ENCODE measurements at places on chromosomes 5 and 9. TPM values are rescaled to one million over a fixed set of nuclear protein-coding genes. Genes with fewer than 3 reads are reported as not detected.
A peak's percentile ranks its signal among the peaks of the same experiment; 100 is the strongest.

PCDHAC2 gene
- 1.9 TPM for total RNA-seq

AQP3 gene
- 6.9 TPM for total RNA-seq

KIF27 gene
- total RNA-seq: 24.6 TPM

SAPCD2 gene
- 15.1 TPM for total RNA-seq

SPINK7 gene
- total RNA-seq: not detected

NTNG2 gene
- total RNA-seq: 2.4 TPM

ARL14EPL gene
- not detected for total RNA-seq

- no peak for DNase-seq
Measured at GRCh38 chr5:11064763-11065450, 303.9 kb upstream of the DAP start.

DNA sequence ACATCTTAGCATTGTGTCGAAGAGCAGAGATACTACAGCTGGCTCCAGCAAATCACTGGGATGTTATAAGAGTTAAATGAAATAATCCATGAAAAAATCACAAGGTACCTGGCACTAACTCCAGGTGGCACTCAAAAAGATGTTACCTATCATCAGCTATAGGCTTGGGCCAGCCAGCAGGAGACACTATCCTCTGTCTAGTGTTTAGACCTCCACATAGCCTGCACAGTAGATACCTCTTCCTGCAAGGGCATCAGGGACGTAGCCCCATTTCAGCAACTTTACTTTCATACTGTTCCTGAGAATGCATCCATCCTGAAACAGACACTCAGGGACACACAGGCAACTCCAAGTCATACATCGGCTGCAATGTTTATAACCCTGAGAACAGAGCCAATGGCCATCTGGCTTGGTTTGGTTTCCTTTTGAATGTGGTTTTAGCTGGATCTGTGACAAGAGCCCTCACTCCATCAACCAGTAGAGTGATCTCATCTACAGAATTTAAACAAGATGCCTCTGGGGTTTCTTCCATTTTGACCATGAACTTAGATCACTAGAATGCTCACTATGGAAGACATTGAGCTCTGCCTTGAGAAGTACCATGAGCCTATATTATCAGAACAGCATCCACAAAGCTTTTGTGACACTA lies 69.9 kb downstream of the TLE1 start:
- no peak for DNase-seq

DNA sequence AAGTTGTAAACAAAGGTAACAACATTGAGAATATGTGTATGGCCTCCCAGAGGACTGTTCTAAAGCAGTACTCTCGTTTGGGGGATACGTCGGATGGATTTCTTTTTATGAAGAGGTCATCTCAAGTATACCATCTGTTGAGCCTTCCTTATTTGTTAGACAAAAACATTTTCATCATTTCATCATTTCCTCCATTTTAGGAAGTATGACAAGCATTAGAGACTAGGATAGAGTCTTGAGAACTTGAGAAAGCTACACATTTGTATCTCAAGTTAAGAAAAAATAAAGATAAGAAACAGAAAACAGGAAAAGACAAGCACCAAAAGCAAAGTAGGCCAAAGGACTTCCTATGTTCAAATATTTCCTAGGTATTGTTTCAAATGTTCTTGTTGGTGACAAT lies 307.0 kb downstream of the EFNA5 start:
- no peak for DNase-seq

- DNase-seq: no peak
Measured at GRCh38 chr9:133113163-133113948, 7.7 kb downstream of the RALGDS start.

- no peak for DNase-seq
Measured at GRCh38 chr5:106408570-106408969, 1262.2 kb downstream of the EFNA5 start.

DNA sequence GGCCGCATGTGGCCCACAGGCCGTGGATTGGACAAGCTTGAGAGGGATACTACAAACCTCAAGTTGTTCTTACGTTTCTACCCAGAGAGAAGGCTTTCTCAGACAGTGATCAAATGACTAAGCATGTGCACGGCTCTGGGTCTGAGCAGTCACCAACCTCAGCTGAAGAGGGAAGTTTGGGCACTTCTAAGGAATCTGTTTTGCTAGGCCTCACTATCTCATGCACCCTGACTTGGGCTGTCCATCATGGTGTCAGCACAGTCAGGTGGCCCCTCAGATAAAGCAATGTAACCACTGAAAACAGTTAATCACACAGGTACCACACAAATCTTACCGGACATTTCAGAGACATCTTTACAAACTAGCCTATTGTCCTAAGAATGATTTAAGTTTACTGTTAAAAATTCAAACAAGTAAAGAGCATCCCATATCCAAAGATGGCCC lies 24.6 kb downstream of the CSF2 start:
- no peak for DNase-seq

DNA sequence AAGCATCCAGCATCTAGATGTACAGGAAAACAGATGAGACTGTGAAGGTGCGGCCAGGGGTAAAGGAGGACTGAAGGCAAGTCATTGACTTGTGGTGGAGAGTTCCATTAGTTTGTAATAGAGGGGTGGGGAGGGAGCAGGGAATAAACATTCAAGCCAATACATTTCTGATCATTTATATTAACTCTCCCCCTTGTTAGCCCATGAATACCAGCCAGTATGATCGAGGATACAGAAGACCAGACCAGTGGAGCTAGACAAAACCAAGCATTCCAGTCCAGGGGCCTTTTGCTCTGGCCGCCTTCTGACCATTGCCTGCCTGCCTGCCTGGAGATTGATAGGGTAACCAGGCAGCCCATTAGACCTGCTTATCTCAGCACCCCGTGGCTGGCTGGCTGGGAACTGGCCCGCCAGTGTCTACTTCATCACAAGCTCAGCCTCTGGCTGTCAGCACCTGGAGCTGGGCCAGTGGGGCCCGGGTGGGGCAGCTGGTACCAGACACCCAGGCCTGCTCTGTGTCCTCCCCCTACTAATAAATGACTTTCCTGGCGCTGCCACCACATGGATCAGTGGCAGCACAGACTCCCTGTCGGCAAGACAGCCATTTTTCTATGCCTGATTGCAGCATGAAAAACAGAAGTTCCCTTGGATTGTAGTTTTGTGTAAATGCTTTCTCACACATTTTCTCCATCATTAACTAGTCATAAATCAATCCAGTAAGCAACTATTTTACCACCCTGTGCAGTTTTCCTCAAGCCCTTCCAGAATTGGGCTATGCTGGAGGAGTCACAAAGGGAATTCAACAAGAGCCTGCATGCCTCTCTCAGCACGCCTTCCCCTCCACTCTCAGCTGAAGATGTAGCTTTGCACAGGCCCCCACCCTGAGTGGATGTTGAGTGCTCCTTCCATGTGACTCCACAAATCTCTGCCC lies 181.3 kb downstream of the SNCAIP start:
- peak; percentile 11 for DNase-seq

DNA sequence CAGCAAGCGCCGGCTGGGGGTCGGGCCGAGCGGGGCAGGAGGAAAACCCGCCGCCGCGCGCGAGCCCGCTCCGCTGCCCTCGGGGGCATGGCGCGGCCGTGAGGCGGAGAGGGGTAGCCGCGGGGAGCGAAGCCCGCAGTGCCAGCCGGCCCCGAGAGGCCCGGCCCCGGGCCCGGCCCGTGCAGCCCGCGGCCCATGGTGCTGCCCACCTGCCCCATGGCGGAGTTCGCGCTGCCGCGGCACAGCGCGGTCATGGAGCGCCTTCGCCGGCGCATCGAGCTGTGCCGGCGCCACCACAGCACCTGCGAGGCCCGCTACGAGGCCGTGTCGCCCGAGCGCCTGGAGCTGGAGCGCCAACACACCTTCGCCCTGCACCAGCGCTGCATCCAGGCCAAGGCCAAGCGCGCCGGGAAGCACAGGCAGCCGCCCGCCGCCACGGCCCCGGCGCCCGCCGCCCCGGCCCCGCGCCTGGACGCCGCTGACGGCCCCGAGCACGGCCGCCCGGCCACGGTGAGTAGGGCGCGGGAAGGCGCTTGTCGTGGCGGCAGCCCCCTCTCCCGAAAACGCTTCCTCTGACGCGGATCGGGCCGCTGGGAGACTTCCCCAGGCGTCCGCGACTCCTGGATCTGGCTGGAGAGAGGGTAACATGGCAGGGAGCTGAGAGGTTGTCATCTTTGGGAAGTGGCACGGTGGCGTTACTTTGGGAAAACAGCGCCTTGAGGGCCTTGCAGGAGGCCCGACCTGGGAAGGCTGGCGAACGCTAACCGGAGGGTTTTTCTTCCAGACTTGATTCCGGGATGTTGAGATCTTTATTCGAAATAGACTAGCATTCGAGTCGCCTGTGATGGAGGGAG lies 523 bp downstream of the MAML1 start:
- DNase-seq: peak; percentile 29

DNA sequence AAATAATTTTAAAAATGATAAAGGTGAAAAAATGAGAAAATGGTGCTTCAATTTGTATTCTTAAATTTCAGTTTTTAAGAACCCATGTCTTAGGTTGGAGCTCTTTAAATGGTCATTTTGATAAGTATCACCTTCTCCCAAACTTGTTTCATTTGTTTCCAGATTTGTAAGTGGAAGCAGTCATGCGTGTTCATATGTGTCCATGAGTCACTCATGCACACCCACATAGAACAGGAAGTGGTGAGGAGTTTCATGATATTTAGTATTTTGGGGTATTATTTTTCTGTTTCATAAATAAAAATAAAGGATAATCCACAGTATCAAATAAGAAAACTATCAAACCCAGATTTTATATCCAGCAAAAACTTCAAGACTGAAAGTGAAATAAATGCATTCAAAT lies 570.4 kb upstream of the ST8SIA4 start:
- no peak for DNase-seq

DNA sequence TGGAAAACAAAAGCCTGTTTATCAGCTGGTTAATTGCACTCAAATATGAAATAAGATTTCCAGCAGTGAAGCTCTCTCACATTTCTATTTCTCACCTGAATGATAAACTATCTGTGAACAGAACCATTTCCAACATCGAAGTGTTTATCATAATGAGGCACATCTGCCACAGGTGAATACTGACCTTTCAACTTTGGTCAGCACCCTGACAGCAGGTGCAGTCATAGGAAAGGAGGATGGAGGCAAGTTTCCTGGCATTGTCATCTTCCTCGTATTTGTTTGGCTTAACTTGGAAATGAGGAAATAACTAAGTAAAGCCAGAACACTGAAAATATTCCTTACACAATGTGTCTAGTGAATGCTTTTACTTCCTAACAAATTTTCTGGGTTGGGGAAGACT lies 716.4 kb downstream of the NR2F1-AS1 start:
- no peak for DNase-seq

DNA sequence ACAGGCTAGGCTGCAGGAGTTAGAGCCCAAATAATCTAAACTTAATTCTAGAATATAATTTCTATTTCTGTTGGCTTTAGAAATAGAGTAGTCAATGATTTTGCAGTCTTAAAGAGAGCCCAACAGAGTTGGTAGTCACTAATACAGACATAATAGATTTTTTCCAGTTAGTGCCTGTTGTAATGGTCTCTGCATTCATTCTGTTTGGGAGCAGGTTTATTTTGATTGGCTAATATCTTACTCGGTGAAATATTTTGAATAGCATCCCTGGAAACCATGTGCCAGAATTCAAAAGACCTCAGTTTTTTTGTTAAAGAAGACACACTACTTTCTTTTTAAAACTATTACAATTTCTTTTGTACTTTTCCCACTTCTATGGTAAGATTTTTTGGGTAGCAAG lies 107.2 kb downstream of the RASGRF2 start:
- DNase-seq: no peak

DNA sequence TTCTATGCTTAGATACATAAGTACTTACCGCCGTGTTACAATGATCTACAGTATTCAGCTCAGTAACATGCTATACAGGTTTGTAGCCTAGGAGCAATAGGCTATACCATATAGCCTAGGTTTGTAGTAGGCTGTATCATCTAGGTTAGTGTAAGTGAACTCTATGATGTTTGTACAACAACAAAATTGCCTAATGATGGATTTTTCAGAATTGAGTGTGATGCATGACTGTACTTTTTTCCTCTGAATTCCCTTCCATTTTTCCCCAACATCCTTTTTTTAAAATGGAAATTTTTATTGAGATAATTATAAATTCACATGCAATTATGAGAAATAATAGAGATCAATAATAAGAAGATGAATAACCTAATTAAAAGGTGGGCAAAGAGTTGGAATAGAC lies 67.9 kb upstream of the TNFSF8 start:
- no peak for DNase-seq

DNA sequence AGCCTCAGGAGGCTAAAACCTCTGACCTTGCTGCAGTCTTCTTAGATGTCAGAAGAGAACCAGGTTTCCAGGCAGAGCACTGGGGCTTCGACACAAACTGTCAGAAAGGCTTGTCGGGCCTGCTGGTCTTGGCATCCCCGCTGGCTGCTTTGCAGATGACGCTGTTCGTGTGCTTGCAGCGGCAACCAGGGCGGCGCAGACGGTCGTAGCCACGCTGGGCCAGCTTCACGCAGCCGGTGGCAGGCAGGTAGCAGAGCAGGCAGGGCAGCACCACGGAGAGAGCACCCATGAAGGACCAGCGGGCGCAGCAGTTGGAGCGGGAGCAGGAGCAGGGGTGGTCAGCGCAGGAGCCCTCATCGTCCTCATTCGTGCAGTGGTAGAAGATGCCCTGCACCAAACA lies 10.7 kb downstream of the SPRY4 start:
- no peak for DNase-seq

- no peak for DNase-seq
Measured at GRCh38 chr9:104386425-104387069, 117.5 kb upstream of the OR13F1 start.

DNA sequence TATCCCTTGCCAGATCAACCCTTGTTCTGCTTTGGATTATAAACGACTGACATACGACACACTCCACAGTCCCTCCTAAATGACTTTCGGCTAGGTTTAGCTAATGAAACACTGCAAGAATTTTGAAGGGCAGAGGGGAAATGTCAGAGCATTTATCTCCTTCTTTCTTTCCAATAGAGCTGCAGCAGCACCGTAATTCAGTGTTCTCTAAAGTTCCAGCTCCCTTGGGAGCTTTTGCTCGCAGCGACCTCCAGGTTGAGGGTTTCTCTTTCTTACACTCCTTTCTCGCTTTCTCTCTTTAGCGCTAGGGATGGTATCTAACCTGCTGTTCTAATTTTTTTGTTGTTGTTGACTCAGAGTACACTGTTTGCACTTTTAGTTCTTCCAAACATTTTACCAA lies 467.1 kb upstream of the ST8SIA4 start:
- DNase-seq: no peak

DNA sequence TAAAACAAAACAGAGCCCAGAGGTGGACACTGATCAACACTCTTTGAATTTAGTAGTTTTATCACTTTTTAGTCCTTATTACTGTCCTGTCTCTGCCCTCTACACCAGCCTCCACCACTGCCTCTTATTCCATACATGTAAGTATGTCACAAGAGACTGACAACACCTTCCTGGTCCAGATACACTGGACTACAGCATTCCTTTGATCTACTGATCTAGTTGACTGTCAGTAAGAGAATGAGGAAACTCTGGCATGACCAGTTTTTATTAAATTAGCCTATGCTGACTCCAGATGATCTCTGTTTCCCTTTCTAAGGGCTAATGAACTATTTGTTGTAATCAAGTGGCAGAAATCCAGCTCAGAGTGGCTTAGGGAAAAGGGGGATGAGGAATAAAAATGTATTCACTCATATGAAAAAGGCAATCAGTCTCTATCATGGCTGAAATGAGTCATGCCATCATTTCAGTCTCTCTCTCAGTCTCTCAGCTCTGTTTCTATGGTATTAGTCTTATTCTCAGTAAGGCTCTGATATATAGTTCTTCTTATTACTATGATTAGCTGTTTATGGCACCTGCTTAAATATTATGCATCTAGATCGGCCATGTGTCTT lies 5.5 kb downstream of the ARHGEF37 start:
- no peak for DNase-seq

Data from progenitor cell of endocrine pancreas (in vitro differentiated cells).